ENCODE measurements at places on chromosomes 16 and 17. TPM values are rescaled to one million over a fixed set of nuclear protein-coding genes. Genes with fewer than 3 reads are reported as not detected.
A peak's percentile ranks its signal among the peaks of the same experiment; 100 is the strongest.

DNA sequence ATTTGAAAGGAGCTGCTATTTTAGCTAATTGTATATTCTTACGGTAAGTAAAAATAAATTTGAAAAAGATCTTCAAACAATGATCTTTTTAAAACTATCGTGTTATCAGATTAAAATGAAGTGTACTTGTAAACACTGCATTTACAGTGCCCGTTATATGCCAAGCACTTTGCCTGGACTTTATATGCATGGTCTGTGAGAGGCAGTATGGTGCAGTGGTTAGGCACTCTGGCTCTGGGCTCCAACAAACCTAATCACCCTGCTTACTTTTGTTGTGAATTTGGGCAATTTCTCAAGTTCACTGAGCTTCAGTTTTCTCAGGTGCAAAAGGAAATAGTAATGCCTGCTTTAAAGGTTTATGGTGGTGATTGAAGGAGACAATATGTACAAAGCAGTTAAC is 1.4 kb downstream of the PMP22 start:
- no peak for DNase-seq

DNA sequence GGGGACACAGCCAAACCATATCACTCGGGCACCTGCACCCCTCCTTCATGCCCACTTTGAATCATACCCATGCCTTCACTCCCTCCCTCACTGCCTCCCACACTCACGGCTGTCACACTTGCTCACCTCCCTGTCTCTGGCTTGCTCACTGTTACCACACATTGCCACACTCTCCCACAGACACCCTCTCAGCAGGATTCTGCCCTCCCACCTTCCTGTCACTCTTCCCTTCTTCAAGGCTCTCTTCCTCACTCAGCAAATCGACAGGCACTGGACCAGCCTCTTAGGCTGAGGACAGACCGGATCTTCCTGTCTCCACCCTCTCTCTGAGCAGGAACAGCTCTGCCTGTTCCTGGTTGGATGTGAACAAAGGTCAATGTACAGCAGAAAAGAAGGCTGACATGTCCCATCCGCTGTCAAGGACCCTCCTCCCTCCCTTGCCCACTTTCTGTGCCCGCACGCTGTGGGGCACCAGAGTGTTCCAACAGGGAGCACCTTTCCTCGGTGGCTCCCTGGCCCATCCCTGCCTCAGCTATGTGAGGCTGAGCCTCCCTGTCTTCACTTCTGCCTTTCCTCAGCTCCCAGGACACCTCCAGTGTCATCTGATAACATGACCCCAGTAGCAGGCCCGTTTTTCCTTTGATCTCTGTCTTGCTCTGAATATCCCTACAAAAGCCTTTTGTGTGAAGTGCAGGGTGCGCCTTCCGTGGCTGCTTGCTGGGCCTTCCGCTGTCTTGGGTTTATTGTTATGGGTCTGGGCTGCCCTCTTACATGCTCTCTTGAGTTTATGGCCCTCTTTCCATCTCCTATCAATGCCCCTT is 47.0 kb downstream of the CCDC182 start:
- DNase-seq: no peak

DNA sequence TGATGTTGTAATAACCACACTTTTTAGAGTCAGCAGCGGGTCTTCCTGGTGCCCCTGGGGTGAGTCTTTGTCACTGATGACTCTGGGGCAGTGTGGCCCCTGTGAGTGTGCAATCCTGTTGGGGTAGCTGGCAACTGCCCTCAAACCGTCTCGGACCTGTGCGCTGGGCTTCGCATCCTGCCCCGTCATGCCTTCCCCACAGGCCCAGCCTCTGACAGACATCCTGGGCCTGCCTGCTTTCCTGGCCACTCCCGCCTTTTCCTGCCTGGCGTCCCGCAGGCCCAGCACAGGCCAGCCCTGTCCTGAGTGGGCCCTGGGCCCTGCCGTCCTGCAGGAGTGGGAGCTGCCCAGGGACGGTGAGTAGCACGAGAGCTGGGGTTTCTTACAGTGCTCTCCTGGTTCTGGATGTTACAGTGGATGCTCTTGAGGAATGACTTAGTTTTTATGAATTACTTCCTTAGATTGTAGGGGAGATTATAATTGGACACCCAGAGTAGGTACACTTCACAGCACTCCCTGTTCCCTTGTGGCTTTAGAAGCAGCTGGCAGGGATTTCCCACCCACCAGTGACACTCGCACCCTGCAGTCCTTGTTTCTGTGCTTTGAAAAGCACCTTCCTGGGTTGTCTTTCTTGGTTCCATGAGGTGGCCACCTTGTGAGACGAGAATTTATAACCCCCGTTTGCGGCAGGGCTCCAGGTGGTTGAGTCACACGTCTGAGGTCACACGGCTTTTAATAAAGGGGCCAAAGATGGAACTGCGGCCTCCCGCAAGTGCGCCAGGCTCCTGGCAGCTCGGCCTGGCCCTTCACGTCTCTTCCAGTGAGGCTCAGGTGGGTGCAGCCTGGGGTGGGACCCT is 50.0 kb upstream of the CAPN15 start:
- no peak for DNase-seq

DNA sequence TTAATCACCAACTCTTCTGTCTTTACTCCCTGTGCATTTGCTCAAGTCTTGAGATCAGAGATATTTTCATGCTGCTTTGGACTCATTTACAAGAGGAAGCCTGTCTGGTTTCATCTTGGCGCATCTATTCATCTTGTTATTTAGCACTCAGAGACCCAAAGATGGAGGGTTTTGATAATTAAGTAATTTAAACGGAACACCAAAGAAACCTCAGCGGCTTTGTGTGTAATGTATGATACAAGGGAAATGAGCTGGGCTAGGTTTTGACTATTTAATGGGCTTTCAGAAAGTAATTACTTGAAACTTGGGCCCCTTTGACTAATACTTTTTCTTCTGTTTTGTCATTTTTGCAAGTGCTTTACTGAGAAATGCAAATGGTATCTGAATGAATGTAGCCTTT is 66.2 kb upstream of the CACNG3 start:
- no peak for DNase-seq

GRCh38 chr17:51508048-51508447 is 247.7 kb downstream of the UTP18 start:
- DNase-seq: no peak

DNA sequence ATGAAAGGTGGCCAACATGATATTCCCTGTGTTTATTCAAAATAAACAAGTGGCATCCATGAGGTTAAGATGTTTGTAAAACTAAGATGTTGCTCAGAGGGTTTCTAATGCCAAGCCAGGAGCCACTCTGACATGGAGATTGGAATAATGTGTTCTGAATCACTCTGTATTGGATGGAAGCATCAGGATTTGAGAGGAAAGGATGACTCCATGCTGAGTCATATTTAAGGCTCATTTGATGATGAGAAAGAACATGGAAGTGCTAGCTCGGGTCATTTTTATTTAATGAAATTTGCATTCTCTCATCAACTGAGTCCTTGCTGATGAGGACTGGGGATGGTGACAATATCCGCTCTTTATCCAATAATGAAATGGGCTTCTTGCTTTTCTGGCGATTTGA is 6.2 kb downstream of the VAT1L start:
- no peak for DNase-seq

- no peak for DNase-seq
These were observed 114.1 kb downstream of the PITPNC1 start for GRCh38 chr17:67491009-67491680.

- no peak for DNase-seq
These were observed 8.2 kb upstream of the DRG2 start for GRCh38 chr17:18079543-18079942.

SLC4A1 gene
- 12.0 TPM for polyA plus RNA-seq

DNA sequence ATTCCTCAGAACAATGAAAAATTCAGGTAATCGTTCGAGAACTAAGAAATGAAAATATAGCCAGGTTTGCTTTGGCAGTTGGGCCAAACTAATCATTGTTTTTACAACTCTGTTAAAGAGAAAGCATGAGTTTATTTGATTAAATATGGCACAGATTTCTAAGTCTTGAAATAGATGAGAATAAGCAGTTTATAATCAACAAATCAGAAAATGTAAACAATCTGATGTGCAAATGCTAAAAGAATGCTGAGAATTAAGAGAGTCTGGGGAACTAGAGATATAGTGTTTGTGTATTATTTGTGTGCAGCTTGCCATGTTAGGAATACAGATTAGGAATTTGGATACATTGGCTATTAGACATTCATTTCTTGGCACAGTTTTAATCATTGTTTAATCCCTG is 212.5 kb downstream of the TANC2 start:
- no peak for DNase-seq

GDPD1 gene
- 10.0 TPM for polyA plus RNA-seq

- no peak for DNase-seq
These were observed 5.1 kb downstream of the C1QTNF8 start for GRCh38 chr16:1090620-1091587.

GNGT2 gene
- polyA plus RNA-seq: 2.9 TPM

GDPD3 gene
- 11.0 TPM for polyA plus RNA-seq

DYNLRB2 gene
- polyA plus RNA-seq: 5.5 TPM

DNA sequence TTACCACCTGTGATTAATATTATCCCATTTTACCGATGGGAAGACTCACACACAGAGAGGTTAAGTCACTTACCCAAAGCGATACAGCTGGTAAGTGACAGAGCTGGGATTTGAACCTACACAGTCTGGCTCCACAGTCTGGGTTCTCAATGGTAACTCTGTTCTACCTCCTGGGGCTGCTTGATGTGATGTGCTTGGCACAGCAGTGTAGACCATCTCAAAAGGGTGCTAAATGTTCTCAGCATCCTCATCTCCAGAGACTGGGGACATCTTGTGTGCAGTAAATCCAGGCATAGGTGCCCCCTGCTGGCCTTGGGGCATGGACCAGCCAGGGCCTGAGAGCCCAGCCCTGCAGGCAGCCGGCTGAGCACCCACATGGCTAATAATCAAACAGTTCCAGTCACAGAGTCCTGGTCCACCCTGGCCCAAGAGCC is 15.4 kb upstream of the KATNB1 start:
- DNase-seq: no peak

DNA sequence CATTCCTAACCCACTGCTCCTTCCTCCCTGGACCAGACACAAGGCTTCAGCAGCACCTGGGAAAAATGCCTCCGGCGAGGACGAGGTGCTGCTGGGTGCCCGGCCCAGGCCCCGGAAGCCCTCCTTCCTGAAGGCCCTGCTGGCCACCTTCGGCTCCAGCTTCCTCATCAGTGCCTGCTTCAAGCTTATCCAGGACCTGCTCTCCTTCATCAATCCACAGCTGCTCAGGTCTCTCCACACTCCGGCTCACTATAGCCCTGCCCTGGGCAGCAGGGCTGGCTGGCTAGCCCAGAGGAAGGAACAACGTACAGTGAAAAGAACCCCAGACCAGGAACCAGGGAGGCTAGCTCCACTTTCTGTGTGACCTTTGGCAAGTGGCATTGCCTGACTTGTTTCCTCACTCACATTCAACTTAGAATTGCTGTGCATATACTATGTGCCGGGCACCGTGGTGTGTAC is 26.2 kb downstream of the ABCC3 start:
- DNase-seq: no peak

- no peak for DNase-seq
These were observed 5.4 kb upstream of the RHOT1 start for GRCh38 chr17:32136856-32137255.

FZD2 gene
- polyA plus RNA-seq: 34.5 TPM

SBK1 gene
- 10.4 TPM for polyA plus RNA-seq

GAS7 gene
- 32.0 TPM for polyA plus RNA-seq

SHISA6 gene
- 0.07 TPM for polyA plus RNA-seq

- DNase-seq: no peak
These were observed 78.6 kb downstream of the MYH13 start for GRCh38 chr17:10294180-10294579.

DNA sequence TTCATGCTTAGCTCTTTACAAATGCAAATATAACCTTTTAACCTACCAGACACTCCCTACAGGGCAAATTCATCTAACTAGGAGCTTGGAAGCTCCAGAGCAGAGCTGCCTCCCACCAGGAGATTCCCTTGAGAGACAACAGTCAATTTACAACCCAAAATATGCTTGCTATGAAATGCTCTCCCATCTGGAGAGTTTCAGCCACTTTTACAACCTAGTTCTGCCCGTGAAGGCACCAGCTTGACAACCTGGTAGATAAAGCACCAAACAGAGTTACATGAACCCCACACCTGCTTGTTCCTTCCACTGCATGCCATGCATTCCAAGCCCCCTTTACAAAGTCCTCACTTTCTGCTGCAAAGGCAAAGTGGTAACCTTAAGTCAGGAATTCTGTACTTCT is 215.3 kb upstream of the KIF2B start:
- DNase-seq: no peak

DNA sequence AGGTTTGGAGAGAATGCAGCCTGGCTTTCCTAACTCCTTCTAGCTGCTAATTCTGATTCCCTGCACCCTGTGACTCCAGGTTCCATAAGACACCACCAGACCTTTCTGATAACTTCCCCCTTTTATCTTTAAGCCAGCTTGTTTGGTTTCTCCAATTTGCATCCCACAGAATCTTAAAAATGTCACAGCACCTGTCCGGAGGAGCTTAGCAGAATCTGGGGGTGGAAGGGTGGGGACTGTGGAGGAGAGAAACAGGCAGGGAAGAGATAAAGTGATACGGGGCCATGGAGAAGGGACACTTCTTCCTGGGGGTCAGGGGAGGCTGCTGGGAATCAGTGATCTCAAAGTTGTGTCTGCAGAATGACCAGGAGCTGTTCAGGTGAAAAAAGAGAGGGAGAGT is 59.4 kb downstream of the FOXL1 start:
- DNase-seq: no peak

- DNase-seq: no peak
These were observed 4.6 kb downstream of the FAM171A2 start for GRCh38 chr17:44359006-44359405.

- DNase-seq: peak; percentile 39
These were observed 337.8 kb upstream of the CDH5 start for GRCh38 chr16:66028510-66029216.

DNA sequence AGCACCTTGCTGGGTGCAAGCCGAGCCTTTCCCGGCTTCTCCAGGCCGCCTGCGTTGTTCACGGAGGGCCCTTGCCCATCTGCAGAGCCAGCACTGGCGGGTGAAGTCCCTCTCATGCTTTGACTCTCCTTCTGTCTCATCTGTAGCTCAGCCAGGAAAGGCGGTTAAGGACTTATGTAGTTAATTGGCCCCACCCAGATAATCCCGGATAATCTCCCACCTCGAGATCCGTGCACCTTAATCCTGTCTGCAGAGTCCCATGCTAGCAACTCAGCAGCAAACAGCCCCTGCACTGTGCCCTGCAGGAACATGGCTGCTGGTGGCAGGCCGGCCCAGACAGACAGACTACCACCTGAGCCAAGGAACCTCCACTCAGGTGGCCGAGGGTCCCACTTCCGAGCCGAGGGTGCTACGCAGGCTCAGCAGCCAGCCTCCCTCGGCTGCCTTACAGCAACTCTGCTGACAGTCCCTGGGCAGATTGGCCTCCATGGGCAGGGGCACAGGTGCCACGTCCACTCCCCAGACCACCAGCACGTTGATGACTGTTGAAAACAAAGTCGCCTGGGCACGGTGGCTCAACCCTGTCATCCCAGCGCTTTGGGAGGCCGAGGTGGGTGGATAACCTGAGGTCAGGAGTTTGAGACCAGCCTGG is 16.9 kb downstream of the RAB40C start:
- DNase-seq: no peak

- peak; percentile 21 for DNase-seq
These were observed 392.9 kb upstream of the EEF2KMT start for GRCh38 chr16:5490499-5490898.

Data from right lung (tissue), 10 donors.